ENCODE measurements at places on chromosomes 16 and 17.

GRCh38 chr16:88508868-88509748 lies 56.0 kb downstream of the ZFPM1 start:
- no peak for DNase-seq

DNA sequence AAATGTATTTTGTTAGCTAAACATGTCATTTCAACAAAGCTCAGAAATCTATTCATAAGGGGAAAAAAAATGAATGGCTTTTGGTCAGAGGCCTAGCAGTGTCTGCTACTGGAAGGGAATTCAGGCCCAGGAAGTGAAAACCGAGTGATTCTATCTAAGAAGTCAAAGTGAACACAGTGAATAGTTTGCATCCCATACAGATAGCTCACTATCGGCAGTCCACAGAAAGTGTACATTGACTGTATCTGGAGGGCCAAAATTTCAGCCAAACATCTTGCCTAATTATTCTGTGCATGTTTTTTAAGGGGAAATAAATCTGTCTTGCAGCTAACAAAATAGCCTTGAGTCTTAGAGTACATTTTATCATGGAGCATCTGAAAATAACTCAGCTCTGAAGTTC lies 214.4 kb upstream of the CACNG5 start:
- no peak for DNase-seq

DNA sequence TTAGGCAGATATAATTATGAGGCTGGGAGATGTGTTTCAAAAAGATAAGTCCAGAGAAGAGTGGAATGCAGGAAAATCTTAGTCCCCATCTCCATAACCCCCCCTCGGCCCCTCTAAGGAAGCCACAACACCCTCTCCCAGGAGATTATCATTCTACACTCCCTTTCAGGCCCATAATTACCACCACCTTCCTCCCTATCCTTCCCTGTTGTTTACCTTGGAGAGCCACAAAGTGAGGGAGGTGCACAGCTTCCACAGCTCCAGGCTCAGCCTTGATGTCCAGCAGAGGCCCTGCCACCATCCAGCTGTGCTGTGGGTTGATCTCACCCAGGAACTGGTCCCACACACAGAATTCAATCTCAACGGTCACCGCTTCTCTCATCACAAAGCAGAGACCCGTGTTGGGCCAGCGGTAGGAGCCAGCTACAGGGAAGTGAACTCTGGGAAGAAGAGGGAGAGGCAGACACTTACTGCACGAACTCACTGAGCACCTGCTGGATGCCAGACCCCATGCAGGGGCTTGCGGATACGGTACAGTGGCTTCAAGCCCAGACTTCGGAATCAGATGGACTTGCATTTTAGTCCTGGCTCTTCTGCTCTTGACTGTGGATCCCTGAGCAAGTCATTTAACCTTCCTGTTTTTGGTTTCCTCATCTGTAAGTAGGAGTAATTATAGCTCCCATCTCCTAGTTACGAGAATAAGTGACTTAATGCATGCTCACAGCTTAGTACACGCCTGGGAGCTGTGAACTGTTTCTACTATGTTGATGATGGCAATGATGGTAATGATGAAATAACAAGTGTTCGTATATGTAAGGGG lies 44.1 kb downstream of the MIS12 start:
- DNase-seq, result no peak

- peak; percentile 31 for DNase-seq
Observed at GRCh38 chr17:62895320-62896301, 70.4 kb upstream of the TANC2 start.

DNA sequence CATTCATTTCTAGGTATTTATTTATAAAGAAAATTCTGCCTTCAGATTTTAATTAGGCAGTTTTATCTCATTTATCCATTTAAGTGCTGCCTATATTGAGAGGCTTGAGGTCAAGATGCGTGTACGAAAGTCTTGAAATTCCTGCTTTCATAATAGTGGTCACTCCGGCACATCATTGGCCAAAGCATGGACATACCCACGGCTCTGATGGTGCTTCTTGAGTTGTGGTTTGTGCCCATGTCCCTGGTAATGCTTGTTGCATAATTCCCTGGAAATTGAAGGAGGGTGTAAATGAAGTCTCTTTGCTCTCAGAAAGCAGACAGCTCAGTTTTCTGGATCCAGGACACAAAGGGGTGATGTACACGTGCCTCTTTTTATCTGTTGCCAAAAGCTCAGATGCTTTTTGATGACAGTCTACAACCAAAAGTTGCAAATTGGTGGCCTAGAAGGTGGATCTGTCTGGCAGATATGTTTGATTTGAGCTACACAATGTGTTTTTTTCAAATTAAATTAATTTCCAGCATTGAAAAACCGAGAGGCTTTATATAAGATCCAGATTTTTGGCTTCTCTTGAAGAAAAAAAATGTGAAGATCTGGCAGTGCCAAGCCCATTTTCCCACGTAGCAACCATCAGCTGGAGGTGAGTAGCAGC lies 94.4 kb downstream of the SHISA9 start:
- DNase-seq, result no peak

- peak; percentile 79 for DNase-seq
Observed at GRCh38 chr17:15261258-15261801, 3.8 kb downstream of the PMP22 start.

DNA sequence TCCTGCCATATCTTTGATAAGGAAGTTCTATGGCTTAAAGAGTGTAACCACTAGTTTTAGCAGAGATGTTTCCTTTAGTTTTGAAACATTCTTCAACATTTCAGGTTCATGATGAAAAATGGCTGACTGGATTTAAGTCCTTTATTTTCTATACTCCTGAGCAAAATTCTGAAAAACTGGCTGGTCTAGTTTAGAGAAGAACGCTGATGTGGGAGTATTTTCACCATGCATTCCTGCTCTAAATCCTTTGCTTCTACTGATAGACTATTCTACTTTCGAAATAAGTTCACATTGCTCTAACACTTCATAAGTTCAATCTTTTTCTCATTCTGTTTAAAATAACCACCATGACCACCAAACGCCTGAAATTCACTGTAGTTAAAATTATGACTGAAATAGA lies 281.9 kb downstream of the FTO start:
- DNase-seq, result no peak

DNA sequence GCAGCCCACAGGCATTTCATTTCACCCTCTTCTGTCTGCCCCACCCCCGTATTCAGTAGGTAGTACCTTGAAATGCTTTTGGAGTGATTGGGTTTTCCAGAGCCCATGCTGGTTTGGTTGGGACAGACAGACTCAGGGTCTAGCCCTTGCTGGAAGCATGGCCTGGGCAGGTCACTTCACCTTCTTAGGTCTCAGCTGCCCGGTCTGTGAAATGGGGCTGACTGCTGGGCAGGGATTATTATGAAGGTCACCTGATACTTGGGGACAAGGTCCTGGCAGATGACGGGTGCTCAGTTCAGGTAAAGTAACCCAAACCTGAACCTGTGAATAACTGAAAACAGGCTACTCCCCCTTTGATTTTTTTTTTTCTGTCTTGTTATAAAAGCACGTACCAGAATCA lies 116.0 kb downstream of the CLEC16A start:
- no peak for DNase-seq

GRCh38 chr17:55903028-55903690 lies 152.3 kb downstream of the PCTP start:
- no peak for DNase-seq

- DNase-seq, result no peak
Observed at GRCh38 chr16:57148481-57148880, 37.4 kb downstream of the PSME3IP1 start.

- no peak for DNase-seq
Observed at GRCh38 chr16:17475104-17475503, 4.3 kb upstream of the XYLT1 start.

DNA sequence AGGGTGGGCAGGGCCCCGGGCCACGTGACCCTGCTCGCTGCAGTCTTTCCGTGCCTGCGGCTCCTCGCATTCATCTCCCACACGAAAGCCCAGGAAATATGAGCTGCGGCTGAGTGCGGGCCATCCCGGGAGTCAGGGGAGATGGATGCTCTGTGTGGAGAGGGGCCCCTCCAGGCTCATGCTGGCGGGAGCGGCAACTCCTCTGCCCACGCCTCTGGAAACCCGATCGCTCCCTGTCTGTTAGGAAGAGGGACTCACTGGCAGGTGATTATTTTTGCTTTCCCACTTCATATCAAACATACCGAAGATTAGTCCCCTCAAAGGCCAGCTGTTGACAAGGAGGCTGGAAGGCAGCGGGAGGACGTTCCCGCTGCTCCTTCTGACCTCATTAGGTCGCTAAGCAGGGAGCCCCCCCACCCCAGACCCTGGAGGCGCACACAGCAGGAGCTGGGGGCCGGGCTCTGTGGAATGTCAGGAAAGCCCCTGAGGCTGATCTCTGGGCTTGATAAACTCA lies 228.5 kb downstream of the FOXL1 start:
- DNase-seq, result no peak

DNA sequence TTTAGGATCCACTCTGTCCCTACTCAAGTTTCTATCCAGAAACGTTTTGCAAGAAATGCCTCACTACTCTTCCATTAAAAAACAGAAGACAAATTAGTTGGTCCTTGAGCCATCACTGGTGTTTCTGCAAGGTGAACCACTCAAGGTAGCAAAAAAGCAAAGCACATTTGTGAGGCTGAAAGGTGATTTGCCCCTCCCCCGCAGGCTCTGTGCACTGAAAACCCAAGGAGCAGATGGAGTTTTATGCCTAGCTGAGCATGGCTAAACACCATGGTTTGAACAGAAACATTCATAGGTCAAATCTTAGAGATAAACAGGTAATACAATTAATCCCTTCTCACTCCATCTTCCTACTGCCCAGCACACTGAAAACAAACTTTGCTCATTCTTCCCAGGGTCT lies 538.2 kb upstream of the CDH5 start:
- no peak for DNase-seq

DNA sequence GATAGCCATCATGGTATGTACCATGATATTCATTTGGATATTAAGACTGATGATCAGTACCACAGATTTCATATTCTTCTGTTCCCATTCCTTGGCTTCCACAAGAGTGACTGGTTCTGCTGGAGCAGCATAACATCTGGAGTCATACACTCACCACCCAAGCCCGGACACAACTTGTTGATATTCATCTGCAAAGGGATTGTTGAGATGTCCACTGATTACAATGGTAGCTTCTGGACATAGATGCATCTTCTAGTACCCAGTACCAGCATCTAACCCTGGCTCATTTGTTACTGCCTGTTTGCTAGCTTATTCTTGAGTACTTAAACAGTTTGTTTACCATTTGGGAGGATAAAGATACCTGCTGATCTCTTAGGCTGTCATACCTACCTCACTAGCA lies 235.7 kb upstream of the AXIN2 start:
- DNase-seq, result peak; percentile 10

- DNase-seq, result no peak
Observed at GRCh38 chr17:81242421-81243332, 3.6 kb downstream of the NDUFAF8 start.

DNA sequence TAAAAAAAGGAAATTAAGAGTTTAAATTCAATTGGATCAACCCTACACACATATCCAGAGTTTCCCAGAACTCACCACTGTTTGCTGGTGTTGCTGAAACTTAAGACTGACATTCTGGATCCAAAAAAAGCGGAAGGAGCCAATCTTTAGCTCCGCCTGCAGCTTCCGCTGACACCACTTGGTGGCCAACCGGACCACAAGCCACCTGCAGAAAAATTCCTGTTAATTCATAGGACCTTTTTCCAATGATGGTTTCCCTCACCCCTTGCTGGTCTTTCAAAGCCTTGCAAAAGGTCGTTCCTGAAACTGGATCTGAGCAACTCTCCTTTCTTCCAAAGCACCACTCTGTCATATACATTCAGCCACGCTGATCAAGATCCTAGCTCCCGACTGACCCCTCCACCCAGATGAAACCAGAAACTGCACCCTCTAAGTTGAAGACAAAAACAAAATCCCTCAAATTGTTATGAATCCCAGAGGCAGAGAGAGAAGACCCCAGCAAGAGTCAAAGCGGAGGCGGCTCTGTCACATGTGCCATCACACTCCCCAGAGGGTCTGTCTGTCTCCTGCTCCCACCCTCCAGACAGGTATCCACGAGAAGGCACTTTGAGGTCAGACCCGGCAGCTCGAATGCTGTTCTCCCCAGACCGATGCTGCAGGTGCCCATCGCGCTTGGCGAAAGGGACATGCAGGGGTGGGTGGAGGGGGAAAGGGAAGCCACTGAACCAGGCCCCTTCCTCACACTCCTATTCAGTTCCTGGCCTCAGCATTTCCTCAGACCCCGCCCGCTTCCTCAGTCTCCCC lies 773 bp downstream of the BLTP2 start:
- peak; percentile 75 for DNase-seq

- DNase-seq, result no peak
Observed at GRCh38 chr17:72182371-72182873, 61.6 kb downstream of the SOX9 start.

- no peak for DNase-seq
Observed at GRCh38 chr17:20218272-20218671, 209.1 kb downstream of the SPECC1 start.

DNA sequence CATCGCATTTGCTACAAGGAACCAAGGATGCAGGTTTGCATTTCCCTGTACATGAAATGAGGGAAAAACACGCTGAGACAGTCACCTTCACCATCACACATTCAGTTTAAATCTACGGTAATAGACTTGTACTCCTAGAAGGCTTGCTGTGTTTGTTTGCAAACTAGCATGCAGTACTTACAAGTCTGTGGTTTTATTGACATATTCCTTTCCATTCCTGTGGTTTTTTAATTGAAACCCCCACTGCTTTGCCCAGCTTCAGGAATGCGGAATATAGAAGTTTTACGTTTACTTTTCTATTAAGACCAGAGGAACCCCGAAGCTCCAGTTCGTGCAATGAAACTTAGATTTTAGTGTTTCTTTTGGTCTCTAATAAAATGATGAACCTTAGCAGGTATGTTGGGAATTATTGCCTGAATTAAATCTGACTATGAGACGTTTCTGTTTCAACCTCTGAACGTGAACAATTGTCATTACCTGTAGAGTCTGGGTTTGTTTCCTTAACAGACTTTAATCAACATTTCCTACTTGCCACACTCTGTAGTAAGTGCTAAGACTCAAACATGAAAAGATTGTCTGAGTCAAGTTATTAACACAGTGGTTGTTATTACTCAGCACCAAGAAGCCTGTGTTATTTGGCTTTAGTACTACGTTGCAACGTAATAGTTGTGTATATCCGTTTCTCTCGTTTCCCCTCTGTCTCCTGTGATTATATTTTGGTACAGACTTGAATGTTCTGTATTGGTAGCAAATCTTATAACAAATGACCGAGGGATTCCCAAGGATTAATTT lies 793.3 kb upstream of the GOT2 start:
- peak; percentile 80 for DNase-seq

DNA sequence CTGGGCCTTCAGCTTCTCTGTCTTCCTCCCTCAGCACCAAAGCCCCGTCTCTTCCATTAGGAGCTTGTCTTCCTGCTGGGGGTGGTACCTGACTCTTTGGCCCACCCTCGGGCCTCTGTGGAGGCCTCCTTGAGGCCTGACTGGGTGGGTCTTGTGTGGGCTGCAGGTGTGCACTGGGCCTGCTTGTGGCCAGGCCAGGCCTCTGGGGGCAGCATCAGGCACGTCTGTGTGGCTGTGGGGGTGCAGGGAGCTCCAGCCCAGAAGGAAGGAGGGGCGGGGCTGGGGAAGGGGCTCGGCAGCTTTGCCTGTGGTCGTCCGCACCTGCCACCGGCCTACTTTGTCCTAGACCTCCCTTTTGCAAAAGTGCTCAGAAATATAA lies 7.0 kb downstream of the PIGQ start:
- DNase-seq, result no peak
